ENCODE measurements at places on chromosomes 12 and 14.

- DNase-seq, result peak; percentile 49
Observed at GRCh38 chr14:70045844-70046535, 142.8 kb downstream of the SLC8A3 start.

DNA sequence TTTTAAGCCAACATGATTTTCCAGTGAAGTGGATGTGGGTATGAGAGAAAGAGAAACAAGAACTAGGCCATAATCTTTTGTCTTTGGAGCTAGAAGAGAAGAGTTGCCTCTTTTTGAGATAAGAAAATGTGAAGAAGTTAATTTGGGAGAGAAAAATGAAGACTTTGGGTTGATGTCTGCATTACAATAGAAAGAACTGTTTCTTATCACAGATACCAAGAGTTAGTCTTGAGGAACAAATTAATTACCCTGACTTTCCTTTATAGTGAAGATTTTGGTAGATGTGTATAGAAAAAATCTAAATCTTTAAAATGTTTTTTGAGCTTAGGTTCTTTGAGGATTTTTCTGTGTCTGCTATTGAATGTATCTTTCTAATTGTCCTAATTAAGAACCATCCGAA, 4.2 kb downstream of the A2M start:
- DNase-seq, result no peak

DNA sequence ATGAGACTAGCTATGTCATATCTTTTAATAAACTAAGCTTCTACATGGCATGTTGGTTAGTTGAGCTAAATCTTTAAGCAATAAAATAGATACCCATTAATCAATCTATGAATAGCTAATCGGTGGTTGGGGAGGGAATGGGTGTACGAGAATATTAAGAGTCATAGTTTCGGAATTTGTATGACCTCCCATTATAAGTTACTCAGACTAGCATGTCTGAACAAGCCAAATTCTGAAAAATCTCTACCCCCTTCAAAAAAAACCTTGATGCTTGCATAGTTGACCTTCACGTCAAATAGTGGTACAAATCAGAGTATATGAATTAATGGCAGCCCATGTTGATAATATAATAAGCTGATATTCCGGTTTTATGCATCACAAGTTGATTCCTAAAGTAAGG, 60.0 kb downstream of the PLEKHG7 start:
- no peak for DNase-seq

DNA sequence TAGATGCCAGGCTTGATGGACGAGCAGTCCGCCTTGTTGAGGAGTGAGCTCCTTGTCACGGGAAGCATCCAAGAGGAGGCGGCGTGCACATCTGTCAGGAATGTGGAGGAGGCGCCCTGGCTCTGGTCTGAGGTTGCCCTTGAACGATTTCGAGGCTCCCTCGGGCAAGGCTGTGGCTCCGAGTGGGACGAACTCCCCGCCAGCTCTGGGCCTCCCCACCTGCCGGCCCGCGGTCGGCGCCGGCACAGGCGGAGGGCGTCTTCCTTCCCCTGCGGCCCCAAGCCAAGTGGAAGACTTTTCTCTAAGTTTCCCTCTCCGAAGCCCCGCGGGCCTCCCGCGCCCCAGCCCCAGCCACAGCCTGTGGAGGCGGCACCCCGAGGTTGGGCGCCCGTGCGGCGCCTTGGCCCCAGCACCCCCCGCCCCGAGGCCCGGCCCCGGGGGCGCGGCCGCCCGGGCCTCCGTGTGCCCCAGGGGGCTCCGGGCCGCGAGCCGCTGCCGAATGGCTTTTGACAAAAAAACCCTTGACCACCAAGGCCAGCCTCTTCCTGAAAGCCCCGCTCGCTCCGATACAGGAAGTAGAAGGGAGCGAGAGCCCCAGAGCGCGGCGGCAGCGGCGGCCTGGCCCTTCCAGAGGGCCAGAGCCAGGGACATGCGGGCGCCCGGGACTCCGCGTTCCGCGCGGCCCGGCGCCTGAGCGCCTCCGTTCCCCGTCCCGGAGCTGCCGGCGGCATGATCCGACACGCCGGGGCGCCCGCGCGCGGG, at the start of gene RIN3:
TSS of gene RIN3 (plus strand) at position 578 of the 762 bp plus-strand sequence. CDS start at position 730, 152 bp downstream.
- DNase-seq, result no peak

DNA sequence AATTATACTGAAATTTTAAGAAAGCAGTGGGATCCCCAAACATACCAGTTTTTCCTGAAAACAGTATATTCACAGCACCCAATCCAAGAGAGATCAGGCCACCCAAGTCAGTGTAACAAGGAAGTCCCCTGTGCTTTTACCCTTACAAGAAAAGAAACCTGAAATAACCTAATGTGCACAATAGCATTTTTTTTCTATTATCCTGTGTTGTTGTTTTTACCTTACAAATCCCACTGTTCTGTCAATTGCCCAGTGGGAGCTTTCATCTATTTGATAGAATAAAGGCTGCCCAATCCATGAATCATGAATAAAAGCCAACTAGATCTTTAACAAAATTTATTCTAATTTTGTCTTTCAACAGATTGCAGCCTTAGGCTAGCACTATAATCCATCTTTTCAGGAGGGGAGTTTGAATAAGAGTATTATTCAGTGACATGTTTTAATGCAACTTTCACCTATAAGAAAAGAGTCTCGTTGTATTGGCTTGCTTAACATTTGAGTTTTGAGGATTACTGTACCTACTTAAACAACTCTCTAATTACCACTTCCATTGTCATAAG, 457.4 kb downstream of the TRHDE start:
- DNase-seq, result no peak

DNA sequence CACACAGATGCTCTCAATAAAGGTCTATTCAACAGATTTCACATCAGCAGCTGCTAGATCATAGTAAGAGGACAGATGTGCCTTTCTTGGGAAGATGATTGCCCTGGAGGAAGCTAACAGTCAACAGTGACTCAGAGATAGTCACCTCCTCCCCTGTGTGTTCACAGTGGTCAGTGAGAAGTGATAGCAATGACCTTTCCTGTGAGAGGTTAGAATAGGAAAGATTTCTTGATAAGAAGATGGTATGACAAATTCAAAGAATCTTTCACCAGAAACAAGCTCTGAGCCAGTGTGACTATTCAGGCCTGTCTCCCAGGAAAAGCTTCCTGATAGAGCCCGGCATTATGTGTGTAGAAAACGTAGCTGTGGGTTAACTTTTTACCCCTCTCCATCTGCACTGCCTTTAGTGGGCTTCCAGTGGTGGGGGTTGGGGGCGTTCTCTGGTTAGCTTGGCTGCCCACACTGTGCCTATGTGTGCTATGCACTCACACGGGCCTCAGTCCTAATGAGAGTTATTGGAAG, 66.4 kb upstream of the ARHGAP5 start:
- DNase-seq, result no peak

DNA sequence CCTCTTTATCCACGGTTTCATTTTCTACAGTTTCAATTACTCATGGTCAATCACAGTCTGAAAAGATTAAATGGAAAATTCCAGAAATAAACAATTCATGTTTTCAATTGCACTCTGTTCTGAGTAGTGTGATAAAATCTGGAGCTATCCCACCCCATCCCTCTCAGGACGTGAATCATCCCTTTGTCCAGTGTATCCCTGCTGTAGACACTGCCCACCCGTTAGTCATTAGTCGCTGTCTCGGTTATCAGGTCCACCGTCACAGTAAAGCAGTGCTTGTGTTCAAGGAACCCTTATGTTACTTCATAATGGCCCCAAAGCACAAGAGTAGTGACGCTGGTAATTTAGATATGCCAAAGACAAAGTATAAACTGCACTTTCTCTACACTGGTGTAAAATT, 141.0 kb upstream of the LMNTD1 start:
- DNase-seq, result no peak

DNA sequence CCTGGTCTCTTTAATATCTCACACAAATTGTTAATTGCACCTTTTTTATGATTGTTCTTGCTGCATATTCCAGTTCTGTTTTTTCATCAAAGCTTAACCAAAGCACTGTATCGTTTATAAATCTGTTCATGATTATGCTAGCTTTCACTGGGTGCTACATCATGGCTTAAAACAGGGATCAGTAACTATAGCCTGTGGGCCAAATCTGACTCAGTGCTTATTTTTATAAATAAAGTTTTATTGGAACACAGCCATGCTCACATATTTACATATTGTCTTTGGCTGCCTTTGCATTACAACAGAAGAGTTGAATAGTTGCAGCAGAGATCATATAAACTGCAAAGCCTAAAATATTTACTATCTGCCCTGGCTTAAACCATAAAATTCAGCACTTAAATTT, 183.4 kb upstream of the NRXN3 start:
- no peak for DNase-seq

- DNase-seq, result no peak
Observed at GRCh38 chr12:107845980-107846659, 71.6 kb downstream of the ASCL4 start.

GRCh38 chr12:53287741-53288216, 7.6 kb upstream of the PFDN5 start:
- DNase-seq, result no peak

- DNase-seq, result no peak
Observed at GRCh38 chr12:123243671-123244262, 10.5 kb downstream of the MTRFR start.

- no peak for DNase-seq
Observed at GRCh38 chr12:19645823-19646222, 206.5 kb downstream of the AEBP2 start.

DNA sequence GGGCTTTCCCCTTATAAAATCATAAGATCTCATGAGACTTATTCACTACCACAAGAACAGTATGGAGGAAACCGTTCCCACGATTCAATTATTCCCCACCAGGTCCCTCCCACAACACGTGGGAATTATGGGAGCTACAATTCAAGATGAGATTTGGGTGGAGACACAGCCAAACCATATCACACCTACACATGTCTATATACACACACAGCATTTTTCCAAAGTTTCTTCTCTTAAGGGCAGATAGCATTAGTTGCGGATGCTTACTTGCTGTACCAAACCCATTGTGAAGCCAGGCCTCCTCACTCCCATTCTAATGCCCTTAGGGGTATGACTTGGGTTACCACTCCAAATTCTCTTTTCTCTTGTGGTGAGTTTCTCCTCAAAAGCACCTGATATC, 104.1 kb upstream of the RAP1B start:
- no peak for DNase-seq

GRCh38 chr12:120592121-120593049, 11.2 kb upstream of the POP5 start:
- no peak for DNase-seq

DNA sequence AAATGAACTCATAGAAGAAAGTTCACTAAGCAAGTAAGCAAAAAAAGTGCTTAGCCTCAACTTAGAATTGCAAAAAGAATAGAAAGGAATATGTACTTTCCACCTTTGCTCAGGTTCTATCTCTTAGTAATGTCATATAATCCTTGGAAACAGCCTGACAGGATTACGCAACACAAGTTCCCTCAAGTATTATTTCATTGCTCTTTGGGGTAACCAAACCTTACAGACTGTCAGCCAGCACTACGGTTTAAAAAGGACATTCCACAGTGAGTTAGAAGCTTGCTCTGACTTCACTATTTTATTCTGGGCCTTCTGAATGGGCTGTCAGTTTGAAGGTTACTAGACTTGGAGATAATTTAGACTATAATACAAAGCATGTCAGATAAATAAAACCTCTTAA, 264.0 kb downstream of the ATXN7L3B start:
- DNase-seq, result no peak

GRCh38 chr14:76808011-76808410, 4.7 kb downstream of the ANGEL1 start:
- no peak for DNase-seq

GRCh38 chr14:94282991-94283723, 9.9 kb downstream of the SERPINA10 start:
- no peak for DNase-seq

DNA sequence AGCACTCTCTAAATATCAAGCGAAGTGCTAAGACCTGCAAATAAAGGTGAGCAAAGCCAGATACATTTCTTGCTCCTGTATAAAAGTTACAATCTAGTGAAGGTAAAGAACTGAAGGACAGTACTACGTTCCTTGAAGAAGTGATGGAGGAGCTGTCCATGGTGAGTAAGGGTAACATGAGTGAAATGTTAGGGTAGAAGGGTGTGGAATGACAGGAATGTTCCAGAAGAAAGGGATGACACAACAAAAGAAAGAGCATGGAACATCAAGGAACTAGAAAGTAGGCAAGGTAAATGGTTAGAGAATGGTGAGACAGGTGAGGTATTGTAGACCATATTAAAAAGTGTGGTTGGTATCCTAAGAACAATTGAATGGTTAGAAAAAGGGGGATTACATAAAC, 272.4 kb downstream of the ACSS3 start:
- DNase-seq, result no peak

GRCh38 chr14:105857220-105857825, 330.9 kb downstream of the TMEM121 start:
- DNase-seq, result no peak

GRCh38 chr14:100132903-100133510, 26.4 kb downstream of the DEGS2 start:
- DNase-seq, result no peak

GRCh38 chr12:13093191-13093847, 10.1 kb downstream of the GSG1 start:
- no peak for DNase-seq

DNA sequence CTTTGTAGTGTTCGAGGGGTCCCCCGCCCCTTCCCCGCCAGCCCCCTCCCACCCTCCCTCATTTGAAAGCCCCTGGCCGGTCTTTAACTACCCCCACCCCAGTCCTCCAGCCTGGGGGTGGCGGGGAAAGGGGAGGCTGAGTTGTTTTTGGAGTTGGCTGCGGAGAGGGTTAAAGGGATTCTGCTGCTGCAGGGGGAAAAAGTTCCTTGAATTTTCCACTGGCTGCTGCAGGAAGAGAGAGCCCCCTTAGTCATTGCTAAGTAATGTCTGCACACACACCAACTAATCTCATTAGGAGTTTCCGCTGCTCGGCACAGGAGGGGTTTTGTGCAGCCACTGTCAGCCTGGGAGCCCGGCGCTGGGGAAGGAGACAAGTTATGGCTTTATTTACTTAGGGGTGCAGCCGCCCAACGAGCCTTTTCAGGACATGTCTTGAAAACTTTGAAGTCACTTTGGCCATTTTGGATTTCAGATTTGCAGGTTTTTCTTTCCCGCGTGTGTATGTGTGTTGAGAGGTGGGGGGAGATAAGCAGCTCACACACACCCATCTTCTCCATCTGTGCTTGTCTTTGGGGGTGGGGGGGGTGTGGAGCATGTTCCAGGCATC, 1.8 kb downstream of the ELK3 start:
- no peak for DNase-seq

GRCh38 chr12:80714846-80715245, 1.9 kb upstream of the MYF5 start:
- DNase-seq, result no peak

DNA sequence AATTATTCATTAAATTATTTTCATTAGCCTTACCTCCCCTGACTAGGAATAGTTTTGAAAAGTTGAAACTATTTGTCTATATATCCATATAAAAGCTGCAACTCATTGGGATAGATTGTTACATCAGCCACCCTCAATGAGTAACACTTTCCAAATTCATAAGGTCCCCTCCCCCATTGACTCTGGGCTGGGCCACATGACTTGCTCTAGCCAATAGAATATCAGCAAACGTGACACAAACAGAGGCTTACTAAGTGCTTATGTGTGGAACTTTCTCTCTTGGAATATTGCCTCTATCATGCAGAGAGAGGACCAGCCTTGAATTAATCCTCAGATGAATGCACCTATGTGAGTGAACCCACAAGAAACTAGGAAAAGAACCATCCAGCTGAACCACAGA, 213.7 kb downstream of the CCDC59 start:
- no peak for DNase-seq

GRCh38 chr14:60981633-60982455, 799 bp downstream of the SLC38A6 start:
- DNase-seq, result no peak
